ENCODE measurements at places on chromosomes 12 and 14.

GRCh38 chr14:54420478-54421142 is 20.6 kb downstream of the CNIH1 start:
- no peak for DNase-seq

GRCh38 chr12:12470751-12471306 is 91.8 kb downstream of the DUSP16 start:
- no peak for DNase-seq

DNA sequence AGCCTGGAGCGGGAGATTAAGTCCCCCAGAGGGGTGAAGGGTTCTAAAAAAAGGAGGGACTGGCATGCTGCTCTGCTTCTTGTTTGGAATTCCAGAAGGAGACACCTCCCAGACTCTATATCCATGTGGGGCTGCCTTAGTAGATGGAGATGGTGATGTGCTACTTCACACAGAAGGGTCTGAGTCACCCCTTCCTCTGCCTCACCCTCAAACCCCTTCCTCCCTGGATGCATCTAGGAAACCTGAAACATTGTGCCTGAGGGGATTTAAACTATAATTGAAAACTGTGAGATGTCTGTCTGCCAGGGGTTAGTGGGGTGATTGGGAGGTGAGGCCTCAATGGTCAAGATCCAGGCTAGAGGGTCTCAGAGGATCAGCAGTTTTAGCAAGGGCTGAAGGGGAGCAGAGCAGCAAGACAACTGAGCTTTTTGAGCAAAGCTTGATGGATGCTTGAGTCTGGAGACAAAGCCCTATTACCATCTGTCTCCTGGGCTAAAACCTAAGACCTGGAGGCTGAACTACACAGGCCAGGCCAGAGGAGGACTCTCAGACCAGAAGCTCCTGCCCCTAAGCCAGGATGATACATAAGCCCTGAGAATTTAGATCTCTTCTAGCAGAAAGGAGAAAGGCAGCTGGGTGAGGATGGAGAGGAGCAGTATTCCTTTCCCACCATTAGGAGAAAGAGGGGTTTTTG is 314.7 kb upstream of the ATP2B1 start:
- no peak for DNase-seq

DNA sequence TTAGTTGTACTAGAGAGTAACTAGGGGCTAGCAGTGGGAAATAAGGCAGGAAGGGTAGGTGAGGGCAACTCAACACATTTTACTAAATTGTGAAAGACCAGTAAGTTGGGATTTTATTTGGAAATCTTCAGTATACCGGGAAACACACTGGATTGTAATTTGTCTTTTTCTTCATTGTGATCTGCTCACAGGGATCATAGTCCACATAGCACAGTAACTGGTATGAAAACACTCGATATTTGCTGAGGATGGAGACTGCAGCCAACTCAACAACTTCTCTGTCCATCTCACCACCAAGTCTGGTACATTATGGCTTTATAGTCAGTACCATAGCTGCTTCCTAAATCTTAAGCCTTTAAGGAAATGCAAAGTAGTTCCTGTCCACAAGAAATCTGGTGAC is 2.5 kb downstream of the SLIRP start:
- DNase-seq = no peak

GRCh38 chr12:1056390-1056789 is 65.4 kb downstream of the ERC1 start:
- DNase-seq = no peak

GRCh38 chr12:70721656-70722357 is 84.6 kb upstream of the PTPRB start:
- DNase-seq = no peak

Measured in mesothelial cell of epicardium (in vitro differentiated cells).